Cortex of kidney (tissue), 1 donor: ENCODE measurements at places on chromosomes 2 and 18.

DNA sequence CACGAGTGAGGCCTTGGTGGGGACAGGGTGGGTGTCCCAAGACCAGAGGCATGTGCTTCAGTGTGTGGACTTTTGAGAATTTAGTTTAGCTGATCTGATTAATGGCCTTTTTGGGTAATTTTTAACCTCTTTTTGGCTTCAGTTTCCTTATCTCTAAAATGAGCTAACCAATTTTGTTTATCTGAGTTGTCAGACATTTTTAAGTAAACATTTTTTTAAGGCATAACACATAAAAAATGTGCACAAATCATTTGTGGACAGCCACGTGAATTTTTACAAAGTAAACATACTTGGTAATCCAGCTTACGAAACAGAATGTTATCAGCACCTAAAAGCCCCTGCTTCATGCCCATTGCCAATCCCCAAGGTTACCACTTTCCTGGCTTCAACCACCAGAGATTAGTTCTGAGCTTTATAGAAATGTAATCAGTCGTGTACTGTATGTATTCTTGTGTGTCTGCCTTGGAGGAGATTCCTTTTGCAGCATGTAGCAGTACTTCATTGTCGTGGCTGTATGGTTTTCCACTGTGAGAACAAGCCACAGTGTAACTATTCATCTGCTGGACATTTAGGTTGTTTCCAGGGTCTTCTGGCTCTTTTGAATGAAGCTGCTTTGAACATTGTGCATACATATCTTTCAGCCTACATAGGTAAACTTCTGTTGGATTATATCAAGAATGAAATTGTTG lies 8.4 kb upstream of the INO80C start:
- DNase-seq: no peak

GRCh38 chr2:66481100-66481549 lies 46.2 kb downstream of the MEIS1 start:
- no peak for DNase-seq

DNA sequence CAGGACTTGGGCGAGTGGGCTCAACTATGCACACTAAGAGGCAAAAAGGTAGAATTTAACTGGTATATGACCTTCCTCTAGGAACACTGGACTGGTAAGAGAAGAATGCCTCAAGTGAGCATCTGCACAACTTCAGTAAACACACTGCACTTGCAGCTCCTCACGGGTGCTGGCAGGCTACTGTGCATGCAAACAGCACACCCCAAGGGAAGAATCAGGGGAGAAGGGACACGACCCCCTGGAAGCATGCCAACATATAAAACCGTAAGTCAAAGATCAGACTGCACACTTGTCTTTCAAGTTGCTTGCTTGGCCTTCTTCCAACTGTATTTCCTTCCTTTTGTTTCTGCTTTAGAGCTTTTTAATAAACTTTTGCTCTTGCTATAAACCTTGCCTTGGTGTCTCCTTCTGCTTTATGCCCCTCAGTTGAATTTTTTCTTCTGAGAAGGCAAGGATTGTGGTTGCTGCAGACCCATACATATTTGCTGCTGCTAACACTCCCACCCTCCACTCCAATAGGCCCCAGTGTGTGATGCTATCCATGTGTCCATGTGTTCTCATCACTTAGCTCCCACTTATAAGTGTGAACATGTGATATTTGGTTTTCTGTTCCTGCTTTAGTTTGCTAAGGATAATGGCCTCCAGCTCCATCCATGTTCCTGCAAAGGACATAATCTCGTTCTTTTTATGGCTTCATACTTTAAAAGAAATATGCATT lies 263.7 kb upstream of the SPOPL start:
- DNase-seq: no peak

DNA sequence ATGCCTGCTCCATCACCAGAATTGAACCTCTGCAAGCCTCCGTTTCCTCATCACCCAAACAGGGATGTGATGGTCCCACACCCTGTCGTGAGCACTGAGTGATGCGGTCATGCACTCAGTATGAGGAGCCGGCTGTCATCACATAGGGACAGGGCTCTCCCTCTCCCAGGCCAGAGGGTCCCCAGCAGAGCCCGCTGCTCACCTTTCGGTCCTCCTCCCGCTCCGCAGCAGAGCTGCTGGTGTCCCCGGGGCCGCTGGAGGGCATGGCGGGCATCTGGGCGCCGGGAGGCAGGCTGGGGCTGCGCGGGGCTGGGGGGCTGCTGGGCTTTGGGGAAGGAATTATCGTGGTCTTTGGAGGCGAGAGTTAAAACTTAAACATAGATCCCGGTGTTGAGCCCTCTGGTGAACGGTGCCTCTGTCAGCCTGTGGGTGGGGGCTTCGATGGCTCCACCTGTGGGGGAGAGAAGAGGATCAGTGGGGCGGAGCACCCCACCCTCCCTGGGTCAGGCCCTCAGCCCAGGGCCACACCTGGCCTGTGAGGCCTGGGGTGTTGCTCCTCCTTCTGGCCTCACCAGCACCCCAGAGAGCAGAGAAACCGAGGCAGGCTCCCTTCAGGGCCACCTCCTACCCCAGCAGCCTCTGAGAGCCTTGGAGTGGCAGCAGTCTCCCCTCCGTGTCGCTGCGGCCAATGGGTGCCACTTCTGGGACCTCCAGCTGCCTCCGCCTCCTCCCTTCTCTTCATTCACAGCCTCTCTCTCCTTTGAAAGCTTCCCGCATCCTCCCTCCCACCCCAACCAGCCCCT lies 27.8 kb downstream of the DNMT3A start:
- no peak for DNase-seq

- DNase-seq: no peak
Observed at GRCh38 chr2:236603361-236604015, 33.9 kb downstream of the ACKR3 start.

DNA sequence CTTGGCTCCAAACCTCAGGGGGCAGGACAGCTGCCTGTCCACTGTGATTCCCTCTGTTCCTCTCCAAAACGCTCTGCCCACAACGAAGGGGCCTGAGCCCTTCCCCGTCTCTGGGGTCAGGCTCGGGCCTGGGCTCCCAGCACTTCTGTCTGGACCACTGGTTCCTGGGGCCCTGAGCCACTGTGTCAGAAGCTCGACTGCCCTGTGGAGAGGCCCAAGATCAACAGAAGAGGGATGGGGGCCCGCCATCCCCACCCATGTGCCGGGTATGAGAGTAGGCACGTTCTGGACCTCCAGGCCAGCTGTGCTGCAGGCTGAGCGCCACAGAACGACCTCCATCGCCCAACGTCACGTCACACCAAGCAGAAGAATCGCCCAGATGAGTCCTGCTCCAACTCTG lies 119.9 kb upstream of the HS6ST1 start:
- no peak for DNase-seq
